Trophoblast cell (in vitro differentiated cells and primary cell): ENCODE measurements at places on chromosomes 2 and 18.

- no peak for DNase-seq
These were observed 36.8 kb upstream of the ALPP start for GRCh38 chr2:232341739-232342126.

DNA sequence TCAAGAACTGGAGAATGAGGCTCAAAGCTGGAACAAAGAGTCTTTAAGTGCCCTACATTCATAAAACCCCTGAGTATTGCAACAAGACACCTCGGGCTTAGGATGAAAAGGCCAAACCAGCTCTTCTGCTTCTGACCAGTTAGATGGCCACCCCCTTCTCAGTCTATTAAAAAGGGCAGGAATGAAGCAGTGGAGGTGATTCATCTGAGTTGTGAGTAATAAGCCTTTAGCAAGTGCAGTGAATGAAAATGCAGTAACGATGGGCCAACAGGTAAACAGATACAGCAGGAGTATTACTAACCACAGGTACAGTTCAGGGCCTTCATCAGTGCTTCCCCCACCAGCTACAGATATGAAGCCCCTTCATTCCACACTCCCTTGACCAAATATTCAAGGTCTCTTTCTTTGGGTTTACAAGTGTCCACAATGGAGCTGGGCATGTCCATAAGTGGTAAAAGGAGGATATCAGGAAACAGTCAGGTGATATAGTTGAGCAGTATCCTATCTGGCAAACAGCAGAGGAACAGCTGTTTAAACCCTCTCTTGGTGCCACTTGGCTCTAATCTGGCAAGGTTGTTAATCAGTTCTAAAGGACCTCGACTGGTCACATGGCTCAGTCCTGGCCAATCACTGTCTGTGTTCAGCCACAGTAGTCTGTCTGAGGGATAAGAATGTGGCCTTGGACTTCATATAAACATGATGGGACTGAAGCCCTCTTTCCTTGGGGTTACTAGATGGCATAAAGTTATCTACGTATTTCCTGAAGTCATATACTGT, 17.8 kb downstream of the SERPINB13 start:
- peak; percentile 86 for DNase-seq

DNA sequence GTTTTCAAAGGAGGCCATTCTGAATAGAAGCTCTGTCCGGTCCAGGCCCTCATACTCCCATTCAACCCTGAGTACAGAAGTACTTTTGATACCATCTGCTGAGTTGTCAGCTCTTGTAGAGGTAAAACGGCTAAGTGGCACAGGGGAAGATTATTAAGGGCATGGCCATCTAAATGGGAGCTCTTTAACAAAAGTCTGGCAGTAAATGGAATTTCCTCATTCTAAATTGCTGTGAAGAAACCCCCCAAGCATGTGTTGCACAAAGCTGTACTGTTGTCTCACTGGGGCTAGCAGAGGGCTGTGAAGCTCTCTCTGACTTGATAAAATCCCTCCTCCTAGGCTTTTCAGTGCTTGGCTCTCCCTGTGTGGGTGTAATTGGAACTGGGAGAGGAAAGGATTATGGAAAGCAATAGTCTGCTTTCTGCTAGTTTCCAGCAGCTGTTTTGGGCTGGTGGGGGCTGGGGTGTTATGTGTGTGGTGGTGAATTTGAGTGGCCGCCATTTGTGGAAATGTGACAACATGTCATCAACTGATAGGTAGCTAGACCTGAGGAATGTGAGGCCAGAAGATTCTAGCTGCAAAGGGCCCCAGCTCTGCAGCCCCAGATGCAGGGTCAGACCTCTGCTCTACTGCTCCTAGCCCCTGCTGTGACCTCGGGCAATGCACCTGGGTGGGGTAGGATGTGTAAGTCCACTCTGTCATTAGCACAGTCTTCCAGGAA, 65.1 kb downstream of the MAP4K4 start:
- DNase-seq: peak; percentile 91

DNA sequence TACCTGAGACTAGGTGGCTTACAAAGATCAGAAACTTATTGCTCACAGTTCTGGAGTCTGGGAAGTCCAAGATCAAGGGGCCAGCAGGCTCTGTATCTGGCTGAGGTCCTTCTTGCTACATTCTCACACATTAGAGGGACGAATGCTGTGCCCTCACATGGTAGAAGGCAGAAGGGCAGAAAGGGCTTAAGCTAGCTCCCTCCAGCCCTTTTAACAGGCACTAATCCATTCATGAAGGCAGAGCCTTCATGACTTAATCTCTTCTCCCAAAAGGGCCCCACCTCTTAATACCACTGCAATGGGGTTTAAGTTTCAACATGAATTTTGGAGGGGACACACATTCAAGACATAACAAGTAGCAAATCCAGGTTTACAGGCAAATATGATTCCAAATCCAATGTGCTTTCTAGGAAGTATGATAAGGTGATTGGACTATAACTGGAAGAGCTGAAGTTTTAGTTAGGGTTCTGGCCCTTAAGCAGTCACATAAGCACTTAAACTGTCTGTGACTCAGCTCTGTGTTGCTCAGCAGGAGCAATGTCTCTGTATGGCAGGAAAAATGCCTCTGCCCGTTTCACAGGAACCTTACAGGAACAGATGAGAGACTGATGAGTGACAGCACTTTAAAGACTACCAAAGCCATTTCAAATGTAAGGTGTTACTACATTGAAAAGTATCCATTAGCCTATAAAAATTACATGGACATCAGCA, 119.6 kb upstream of the PTPRM start:
- no peak for DNase-seq

GRCh38 chr2:143088388-143088787, 40.8 kb upstream of the ARHGAP15 start:
- DNase-seq: no peak

GRCh38 chr2:46045888-46046287, 251.3 kb upstream of the EPAS1 start:
- DNase-seq: no peak

DNA sequence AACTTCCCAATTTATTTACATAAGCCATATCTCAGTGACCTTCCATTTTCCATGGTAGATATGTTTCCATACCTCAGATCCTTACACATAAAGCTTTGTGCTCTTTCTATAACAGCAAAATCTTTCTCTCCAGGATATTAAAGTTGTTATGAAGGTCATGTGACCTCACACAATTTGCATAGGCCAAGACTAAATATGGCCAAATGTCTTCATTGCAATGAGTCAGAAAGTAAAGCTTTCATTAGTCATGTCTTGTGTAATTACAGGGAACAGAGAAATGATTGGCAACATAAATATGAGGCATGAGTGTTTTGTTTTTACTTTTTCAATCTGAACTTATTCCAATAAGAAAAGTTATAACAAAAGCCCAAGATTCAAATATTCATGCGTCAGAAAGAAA, 243.5 kb downstream of the ASXL3 start:
- peak; percentile 13 for DNase-seq

- DNase-seq: peak; percentile 1
These were observed 44.2 kb downstream of the TTC27 start for GRCh38 chr2:32671885-32672533.

GRCh38 chr2:6139142-6139541, 447.0 kb downstream of the SOX11 start:
- no peak for DNase-seq

DNA sequence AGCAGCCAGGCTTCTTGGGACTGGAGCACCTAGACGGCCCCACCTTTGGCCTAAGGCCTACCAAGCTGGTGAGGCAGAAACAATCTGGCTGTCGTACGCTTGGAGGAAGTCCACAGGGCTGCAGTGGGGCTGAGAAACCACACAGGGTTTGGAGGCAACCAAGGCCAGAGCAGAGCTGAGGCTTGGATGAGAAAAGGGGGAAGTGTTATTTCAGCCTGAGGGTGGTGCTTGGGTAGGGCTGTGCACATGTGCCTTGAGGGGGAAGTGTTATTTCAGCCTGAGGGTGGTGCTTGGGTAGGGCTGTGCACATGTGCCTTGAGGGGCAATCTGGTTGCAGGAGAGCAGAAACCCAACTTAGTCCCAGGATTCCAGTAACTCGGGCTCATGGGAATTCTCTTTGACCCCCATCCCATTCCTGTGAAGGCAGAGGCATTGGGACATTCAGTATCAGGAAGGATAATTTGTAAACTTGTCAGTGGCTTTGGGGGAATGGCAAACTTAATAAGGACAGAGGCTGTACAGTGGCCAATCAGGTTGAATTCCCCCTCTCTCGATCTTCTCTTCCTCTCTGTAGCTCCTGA, 971 bp upstream of the FBXO41 start:
- no peak for DNase-seq

DNA sequence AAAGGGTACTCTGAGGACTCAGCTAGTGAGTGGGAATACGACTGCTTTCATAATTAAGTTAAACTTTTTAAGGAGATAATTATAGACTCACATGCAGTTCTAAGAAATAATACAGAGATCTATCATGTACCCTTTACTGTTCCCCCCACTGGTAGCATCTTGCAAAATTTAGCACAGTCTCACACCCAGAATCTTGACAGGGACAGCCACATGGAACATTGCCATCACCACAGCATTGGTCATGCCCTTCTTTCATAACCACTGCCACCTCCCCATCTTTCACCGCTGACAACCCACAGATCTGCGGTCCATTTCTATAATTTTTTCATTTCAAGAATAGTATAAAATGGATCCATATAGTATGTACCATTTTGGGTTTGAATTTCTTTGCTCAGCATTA, 37.8 kb downstream of the ARHGEF4 start:
- no peak for DNase-seq

- DNase-seq: no peak
These were observed 25.7 kb upstream of the IL1R1 start for GRCh38 chr2:102116630-102117471.

GRCh38 chr18:62925031-62925688, 209.8 kb downstream of the PHLPP1 start:
- no peak for DNase-seq

DNA sequence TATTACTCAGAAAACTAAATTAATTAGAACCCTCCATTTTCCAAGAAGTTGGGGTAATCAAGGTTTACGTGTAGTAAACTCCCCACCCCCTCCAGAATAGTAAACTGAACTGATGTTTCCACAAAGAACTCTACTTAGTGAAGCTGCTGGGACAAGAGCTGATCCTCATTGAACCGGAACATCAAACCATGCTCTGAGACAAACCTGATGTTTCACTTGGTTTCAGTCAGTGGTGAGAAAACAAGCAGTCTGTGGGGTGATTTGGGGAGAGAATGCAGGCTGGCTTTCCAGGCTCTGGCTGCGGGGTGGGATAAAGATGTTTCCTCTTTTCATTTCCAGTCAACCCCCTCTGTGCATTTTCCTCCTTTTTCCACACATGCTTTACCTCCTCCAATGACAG, 38.2 kb downstream of the CELF4 start:
- DNase-seq: no peak

DNA sequence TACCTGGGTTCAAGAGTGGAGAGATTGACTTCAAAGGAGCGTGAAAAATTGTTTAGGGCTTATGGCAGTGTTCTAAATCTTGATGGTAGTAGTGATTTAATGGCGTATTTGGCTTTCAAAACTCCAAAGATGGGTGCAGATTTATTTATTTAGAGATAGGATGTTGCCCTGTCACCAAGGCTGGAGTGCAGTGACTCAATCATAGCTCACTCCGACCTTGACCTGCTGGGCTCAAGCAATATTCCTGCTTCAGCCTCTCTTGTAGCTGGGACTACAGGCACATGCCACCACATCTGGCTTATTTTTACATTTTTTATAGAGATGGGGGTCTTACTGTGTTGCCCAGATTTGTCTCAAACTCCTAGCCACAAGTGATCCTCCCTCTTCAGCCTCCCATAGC, 52.5 kb downstream of the FAM117B start:
- no peak for DNase-seq

GRCh38 chr2:147141930-147142329, 702.9 kb upstream of the ACVR2A start:
- no peak for DNase-seq

DNA sequence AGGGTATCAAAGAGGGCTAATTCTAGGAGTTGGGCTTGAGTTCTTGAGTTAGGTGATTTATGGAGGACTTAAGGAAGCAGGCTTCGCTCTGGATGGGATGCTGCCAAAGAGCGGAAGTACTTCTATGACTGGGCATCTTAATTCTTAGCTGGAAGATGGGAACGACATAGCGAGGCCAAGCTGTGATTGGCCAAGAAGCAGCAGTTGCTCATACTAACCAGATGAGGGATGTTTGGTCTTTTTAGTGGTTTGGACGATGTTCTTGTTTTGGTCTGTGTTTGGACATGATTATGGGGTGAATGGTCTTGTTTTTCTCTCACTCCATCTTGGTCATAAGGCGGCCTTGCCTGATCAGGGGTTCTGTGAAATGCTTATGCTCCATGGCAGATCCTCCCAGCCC, 133.7 kb downstream of the MSH2 start:
- DNase-seq: no peak

GRCh38 chr2:235576337-235576910, 82.6 kb downstream of the AGAP1 start:
- DNase-seq: no peak

DNA sequence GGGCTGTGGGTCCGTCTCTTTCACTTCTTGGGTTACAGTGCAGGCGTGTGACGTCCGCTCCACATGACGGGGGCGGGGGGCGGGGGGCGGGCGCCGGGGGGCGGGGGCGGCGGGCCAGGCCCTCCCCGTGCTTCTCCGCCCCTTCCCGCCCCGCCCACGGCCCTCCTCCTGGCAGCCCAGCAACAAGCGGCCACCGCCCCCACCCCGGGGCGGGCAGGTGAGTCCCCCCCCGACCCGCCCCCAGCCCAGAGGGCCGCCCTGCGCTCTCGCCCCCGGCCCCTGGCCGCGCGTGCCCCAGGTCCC, 3.6 kb downstream of the ZNF516 start:
- DNase-seq: no peak

DNA sequence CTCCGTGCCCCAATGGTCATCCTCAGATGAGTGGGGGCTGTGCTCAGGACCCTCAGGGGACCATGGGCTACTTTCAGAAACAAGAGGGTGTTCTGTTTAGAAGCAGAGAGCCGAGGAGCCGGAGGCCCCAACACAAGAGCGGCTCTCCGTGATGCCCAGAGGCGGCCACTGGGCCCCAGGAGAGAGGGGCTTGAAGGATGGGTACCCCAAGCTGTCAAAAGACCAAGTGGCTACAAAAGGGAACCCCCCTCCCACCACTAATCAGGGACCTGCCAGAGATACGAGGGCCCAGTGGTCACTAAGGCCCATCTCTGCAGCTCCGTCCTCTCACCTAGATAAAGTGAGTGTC, 93.6 kb downstream of the HDAC4 start:
- DNase-seq: no peak

GRCh38 chr2:240615820-240616547, 9.3 kb upstream of the GPR35 start:
- no peak for DNase-seq

GRCh38 chr2:42949125-42949524, 156.7 kb upstream of the HAAO start:
- DNase-seq: no peak
